Ureter (tissue), 1 donor: ENCODE measurements at places on chromosomes 1 and 21.

GRCh38 chr1:161198194-161198896, 509 bp downstream of the ADAMTS4 start:
- no peak for DNase-seq

DNA sequence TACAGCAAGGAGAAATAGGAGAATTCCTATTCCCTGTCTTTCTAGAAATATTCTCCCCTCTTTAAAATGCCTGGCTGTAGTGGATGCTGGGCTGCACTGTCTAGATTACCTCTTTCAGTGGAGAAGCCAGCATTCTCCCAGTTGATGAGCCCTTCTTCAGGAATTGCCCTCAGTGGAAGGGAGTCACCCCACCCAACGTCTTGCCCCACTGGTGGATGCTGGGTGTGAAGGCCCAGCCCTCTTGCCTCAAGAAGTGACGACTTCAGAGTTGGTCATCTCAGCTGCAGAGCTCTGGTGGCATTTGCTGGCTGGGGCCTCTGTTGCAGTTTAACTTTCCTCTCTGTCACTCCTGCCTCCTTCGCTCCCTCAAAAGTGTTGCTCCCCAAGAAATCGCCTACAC, 248.2 kb downstream of the ATG4C start:
- no peak for DNase-seq

GRCh38 chr21:14284481-14284880, 68.5 kb downstream of the RBM11 start:
- no peak for DNase-seq

DNA sequence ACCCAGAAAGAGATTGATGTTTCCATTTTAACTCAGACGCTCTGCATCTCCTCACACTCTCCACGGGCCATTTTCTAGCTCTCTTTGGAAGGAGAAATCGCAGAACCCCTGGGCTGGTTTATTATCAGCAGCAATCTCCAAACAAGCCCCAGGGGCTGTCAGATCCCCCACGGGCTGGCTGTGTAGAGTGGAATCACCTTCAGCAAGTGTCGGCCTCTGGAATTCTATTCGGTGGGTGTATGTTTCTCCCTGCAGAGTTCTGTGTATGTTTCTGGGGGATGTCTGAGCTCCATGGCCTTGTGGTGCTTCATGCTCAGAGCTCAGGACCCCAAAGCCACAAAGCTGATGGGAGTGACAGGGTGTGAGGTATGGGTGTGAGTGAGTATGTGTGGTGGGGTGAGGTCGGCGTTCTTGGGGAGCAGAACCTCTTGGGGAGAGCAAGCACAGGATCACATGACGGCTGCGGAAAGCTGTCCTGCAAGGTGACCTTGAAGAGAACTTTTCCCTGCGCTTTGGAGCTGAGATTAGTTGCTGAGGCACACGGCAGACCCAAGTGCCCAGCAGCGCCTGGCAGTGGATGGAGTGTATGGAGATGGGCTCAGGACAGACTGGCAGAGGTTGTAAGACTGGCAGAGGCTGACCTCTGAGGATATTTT, 489 bp downstream of the ACOT11 start:
- DNase-seq, result no peak

DNA sequence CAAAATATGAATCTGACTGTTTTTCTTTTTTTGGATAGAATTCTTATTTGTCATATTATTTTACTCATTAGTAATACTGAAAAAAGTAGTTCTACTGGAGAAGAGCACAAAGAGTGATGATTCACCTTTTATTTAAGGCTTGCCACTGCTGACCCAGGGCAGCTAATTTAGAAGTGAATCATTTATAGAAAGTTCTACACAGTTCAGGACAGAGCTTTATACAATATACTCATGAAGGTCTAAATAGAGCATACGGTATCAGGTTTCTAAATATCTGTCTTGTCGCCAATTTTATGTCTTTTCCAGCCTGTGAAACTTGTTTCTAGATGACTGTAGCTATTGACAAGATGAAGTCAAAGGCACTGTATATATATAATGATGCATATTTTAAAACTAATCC, 25.0 kb downstream of the GIPC2 start:
- DNase-seq, result no peak
